ENCODE measurements at places on chromosomes 4 and X.

DNA sequence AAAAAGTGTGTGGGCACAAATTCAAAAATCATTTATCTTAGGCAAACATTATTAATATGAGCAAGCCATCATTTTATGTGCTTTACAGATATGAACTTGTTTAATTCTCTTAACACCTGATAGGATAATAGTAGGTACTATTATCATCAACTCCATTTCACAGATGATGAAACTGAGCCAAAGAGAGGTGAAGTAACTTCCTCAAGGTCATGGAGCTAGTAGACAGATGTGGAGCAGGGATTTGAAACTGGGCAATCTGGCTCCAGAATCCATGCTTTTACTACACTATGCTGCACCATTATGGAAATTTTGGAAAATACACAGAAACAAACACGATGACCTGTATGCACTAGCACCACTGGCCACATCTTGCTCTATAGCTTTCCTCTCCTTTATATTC is 1.0 kb upstream of the PIN4 start:
- DNase-seq = no peak

DNA sequence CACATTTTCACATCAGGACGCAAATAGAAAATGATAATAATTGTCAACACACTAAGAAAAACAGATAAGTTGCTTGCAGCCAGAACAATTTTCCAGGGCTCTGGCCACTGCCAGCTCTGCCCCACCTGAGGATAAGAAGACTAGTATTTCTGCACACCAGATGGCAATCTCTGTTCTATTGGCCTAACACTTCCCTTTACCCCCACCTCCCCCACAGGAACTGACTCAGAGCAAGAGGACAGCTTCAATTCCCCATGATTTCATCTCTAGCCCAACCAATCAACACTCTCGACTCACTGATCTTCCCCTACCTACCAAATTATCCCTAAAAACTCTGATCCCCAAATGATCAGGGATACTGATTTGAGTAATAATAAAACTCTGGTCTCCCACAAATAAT is 164.0 kb downstream of the SMARCA1 start:
- no peak for DNase-seq

- DNase-seq = no peak
Measured at GRCh38 chr4:19531906-19532848, 719.5 kb upstream of the SLIT2 start.

DNA sequence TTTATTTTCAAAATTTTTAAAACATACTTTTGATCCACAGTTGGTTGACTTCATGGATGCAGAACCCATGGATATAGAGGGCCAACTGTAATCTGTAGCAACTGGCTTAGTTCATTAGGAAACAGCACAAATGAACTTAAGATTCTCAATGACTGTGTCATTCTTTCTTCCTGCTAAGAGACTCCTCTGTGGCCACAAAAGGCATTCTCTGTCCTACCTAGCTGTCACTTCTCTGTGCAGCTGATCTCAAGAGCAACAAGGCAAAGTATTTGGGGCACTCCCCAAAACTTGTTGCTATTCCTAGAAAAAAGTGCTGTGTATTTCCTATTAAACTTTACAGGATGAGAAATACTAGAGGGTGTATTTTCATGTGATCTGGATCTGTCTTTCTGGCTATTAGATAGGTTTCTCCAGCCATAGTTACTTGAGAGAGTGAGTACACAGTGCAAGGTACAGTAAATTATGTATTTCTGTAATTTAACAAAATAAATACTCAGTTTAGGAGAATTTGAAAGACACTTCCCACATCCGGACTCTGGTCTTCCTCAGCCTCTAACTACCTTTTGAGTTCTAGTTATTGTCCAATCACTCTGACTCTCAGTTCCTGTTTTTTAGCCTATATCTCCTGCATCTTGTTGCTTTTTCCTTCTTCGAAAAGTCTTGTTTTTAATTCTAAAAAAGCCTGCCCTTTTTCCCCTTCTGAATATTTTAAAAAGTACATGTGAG is 21.8 kb downstream of the TLR2 start:
- DNase-seq = no peak

DNA sequence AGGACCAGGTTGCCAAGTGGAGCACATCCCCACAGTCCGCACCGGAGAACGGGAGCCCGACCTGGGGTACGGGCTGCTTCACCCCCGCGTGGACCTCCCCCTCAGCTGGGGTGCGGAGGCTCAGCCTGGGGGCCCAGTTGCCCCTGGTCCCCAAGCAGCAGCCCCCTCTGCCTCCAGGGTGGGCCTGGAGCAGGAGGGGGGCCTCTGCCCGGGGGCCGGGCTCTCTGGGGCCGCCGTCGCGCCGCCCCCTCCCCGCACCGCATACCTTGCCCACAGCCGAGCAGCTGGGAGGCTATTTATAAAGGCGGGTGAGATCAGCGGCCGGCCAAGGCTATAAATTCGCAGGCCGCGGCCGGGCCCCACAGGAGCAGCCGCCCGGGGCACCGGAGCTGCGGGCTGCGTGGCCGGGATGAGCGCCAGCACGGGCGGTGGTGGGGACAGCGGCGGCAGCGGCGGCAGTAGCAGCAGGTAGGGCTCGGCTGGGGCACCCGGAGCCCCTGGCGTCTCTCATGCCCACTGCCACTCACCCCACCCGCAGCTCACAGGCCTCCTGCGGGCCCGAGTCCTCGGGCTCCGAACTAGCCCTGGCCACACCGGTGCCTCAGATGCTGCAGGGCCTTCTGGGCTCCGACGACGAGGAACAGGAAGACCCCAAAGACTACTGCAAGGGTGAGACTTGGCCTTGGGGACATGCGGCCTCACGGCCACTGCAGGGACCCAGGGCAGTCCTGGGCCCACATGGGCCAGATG is at the start of gene SRPK3:
SRPK3 (plus strand) TSS at position 364 of the 750 bp plus-strand sequence; CDS start at position 410, 46 bp downstream.
- no peak for DNase-seq

DNA sequence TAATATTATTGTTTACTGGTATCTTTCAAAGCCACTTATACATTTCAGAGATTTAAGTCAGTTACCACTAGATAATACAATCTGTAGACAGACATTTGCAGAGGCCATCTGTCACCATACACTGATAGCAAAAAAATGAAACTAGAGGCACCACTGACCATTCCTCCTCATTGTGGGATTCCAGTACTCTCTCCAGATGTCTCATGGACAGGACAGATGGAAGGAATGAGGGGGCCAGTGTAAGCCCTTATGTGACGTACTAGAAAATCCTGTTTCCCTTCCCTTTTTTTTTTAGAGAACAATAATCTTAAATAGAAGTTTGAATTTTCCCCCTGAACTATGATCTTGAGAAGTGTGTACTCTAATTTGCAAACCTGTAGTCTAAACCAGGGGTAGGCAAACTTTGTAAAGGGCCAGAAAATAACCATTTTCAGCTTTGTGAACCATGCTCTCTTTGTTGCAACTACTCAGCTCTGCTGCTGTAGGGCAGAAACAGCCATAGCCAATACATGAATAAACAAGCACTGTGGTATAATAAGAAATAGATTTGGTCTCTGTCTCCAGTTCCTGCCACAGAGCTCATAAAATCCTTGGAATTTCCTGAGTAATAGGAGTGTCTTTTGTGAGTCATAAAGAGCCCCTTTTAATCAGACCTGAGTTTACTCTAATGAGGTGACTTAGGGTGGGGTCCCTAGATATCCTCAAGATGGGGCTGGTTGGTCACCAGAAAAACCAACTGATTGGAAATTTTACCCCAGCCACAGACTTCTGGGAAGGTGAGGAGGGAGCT is 90.4 kb downstream of the MOSPD2 start:
- DNase-seq = no peak

- no peak for DNase-seq
Measured at GRCh38 chrX:145405012-145405411, 157.7 kb downstream of the SPANXN1 start.

Data from stimulated activated CD8-positive, alpha-beta memory T cell treated with anti-CD3 and anti-CD28 coated beads, Interleukin-4, amount 100 ng/mL, for 4 hours (primary cell).